ENCODE measurements at places on chromosomes 13 and 19.
A peak's percentile ranks its signal among the peaks of the same experiment; 100 is the strongest.

- peak; percentile 89 for DNase-seq
Measured at GRCh38 chr19:45645631-45646344, 6.6 kb upstream of the EML2 start.

- peak; percentile 69 for DNase-seq
Measured at GRCh38 chr19:9323557-9323918, 441 bp upstream of the ZNF559 start.

DNA sequence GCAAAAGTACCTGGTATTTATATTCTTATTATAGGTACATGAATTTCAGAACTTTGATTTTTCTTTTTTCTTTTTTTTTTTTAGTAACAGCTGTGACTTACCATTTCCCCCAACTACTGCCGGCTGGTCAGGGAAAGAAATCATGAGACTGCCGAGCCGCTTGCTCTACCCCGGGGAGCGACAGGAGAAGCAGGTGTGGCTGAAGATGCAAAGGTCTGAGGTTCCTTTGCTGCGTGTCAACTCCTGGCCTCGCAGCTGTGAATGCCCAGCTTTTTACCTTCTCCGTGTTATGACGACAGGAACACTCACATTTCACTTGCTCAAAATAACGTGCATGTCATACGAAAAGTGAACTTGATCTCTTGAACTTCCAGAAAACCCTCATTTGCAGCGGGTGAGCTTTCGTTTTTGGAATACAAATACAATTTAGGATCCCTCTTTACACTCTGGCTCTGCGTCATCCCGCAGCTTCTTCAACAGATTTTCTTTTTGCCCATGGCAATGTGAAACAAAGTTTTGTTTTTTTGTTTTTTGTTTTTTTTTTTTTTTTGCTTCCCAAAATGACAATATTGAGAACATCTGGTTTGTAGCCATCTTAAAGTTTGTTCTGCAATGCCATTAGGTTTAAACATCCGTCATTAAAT, 117.9 kb downstream of the EFNB2 start:
- no peak for DNase-seq

- DNase-seq = no peak
Measured at GRCh38 chr19:37564624-37565369, 29.8 kb downstream of the ZNF571 start.

- no peak for DNase-seq
Measured at GRCh38 chr13:28557725-28558520, 63.0 kb upstream of the FLT1 start.

- DNase-seq = no peak
Measured at GRCh38 chr19:44648631-44649251, 5.0 kb downstream of the PVR start.

- no peak for DNase-seq
Measured at GRCh38 chr13:51767100-51767499, 36.9 kb downstream of the DHRS12 start.

DNA sequence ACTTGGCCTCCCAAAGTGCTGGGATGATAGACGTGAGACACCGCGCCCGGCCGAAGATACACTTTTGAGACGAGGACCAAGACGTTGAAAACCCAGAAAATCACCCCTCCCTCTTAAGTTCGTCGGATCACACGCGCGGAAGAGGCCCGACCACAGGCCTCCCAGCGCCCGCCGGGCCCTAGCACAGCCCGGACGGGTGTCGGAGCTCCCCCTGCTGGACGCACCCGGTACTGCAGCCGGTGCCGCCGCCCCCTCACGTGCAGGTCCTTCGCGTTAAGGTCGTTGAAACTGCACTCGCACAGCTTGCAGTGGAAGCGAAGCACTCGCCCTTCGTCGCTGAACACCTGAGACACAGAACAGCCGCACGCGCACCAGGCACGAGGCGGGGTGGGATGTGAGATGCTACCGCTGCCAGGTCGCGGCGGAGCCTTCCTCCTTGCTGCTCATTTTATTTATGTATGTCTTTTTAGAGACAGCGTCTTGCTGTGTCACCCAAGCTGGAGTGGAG, 35.7 kb upstream of the MATK start:
- DNase-seq = peak; percentile 90
